T-helper 2 cell (primary cell): ENCODE measurements at places on chromosomes 11 and 22.

GRCh38 chr22:22940961-22941605 is 53.5 kb downstream of the IGLL5 start:
- DNase-seq: no peak

GRCh38 chr11:103257360-103257759 is 148.1 kb downstream of the DYNC2H1 start:
- DNase-seq: no peak

DNA sequence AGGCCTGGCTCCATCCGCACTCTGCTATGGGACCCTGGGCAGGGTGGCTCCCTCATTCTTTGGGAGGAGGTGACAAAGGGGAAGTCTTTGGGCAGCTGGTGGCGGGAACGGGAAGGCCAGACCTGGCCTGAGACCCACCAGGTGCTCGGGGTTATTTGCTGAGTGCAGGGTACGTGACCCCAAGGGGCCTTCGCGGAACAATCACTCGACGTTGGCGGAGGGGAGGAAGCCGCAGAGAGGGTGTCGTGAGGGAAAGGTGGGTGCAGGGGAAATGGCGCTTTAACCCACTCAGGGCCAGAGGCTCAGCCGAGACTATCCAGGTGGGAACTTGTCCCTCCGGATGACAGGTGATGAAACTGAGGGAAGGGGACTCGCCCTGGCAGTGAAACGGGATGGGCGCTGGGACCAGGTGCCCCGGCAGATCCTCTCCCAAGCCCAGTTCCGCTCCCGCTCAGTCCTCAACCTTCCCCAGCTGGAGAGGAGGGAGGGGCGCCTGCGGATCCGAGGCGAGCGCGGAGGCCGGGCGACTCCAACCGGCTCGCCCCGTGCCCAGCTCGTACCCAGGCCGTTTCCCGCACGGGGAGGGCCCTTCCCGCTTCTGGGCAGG is 911 bp downstream of the A4GALT start:
- no peak for DNase-seq

DNA sequence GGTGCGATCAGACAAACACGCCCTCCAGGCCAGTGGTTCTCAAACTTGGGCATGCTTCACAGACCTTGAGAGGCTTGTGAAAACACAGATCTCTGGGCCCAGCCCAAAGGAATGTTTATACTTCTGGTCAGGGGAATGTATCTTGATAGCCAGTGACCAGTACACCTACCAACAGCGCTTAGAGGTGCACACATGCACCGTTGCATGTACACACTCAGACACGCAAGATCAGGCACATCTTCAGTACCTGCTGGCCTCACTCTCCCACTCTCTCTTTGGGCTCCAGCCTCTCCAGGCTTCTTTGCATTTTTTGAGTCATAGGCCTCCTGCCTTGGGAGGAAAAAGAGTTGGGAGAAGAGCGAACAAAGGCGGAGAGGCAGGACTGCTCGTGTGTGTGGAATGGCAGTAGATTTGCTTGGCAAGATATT is 11.7 kb upstream of the FXYD6 start:
- no peak for DNase-seq

GRCh38 chr11:92628401-92629292 is 340.8 kb upstream of the MTNR1B start:
- DNase-seq: no peak

DNA sequence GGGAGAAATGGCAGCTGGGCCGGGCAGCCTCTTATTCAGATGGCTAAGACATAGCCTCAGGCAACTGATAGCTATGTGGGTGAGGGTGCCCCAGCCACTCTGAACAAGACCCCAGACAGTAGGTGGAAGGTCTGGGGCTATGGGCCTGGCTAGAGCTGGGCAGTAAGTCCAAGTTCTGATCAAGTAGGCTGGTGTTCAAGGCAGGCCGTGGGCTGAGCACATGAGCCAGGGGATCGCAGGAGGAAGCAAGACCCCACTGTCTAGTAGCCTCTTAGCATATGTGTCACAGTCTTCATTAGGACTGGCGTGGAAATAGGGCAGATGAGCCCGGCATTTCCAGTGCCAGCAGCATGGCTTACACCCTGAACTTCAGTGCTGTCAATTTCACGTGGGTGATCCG is 192.1 kb downstream of the ADAMTS15 start:
- DNase-seq: no peak

DNA sequence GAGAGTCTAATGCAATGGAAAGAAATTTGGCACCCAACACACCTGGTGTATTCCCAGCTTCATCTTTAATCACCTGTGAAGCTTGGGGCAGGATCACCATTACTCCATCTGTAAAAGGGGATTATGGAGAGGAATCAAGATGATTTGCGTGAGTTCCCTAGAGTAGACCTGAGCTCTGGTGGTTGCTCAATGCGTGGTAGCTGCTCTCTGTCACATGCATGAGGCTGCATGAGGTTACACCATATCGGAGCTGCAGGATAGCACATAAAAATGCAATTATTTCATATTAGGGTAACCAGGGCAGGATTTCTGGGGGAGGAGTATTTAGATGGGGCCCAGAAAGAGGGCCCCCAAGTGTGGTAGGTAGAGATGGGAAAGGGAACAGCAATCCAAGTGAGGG is 35.3 kb upstream of the CLMP start:
- DNase-seq: no peak

- DNase-seq: no peak
Measured at GRCh38 chr11:32500001-32500400, 64.7 kb upstream of the WT1 start.

- DNase-seq: no peak
Measured at GRCh38 chr22:29030618-29031226, 30.9 kb downstream of the C22orf31 start.

DNA sequence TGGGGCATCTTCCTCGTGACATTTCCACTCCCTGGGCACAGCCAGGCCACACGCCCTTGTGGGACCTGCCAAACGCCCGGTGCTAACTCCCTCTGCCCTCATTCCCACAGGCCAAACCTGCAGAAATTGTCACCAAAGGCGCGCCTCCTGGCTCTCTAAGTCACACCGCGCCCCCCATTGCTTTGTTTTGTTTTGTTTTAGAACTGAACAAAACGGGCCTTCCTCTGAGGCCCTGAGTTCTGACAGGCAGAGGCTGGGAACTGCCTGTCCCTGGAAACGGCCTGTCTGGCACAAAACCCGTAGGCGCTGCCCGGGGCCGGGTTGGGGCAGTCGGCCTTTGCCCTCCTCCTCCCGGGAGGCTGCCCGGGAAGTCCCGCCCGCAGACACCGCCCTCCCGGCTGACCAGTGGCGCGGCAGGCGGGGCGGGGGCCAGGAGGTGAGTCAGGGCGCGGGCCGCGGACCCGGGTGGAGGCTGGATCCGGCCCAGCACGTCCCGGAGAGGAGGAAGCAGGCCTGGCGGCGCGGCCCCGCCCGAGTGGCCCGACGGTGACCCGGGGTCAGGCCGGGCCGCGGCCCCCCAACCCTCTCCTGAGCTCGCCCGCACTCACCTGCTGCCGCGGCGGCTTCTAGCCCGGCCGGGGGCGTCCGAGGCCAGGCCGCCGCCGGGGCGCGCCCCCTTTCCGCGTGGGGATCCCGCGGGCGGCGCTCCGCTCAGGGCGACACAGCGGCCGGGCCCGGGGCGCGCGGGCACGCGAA is 465 bp downstream of the SUN2 start:
- DNase-seq: peak; percentile 39

- DNase-seq: no peak
Measured at GRCh38 chr11:12053606-12054361, 45.4 kb upstream of the DKK3 start.

DNA sequence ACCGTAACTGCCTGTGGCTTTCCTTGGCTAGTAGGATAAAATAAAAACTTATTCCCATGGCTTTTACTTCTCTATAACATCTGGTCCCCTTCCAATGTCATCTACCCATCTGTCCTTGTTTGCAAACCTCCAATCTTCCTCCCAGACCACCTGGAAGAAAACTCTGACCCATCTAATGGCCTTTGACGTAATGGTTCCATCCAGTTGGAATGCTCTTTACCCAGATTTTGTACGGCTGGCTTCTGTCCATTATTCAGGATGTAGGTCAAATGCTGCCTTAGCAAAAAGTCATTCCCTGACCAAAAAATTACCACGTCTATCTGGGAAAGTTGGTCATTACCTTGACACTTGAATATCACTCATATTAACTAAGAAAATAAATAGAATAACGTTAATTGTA is 577.9 kb upstream of the ANO5 start:
- DNase-seq: no peak

- DNase-seq: peak; percentile 13
Measured at GRCh38 chr11:102831489-102832440, 11.6 kb downstream of the MMP3 start.

DNA sequence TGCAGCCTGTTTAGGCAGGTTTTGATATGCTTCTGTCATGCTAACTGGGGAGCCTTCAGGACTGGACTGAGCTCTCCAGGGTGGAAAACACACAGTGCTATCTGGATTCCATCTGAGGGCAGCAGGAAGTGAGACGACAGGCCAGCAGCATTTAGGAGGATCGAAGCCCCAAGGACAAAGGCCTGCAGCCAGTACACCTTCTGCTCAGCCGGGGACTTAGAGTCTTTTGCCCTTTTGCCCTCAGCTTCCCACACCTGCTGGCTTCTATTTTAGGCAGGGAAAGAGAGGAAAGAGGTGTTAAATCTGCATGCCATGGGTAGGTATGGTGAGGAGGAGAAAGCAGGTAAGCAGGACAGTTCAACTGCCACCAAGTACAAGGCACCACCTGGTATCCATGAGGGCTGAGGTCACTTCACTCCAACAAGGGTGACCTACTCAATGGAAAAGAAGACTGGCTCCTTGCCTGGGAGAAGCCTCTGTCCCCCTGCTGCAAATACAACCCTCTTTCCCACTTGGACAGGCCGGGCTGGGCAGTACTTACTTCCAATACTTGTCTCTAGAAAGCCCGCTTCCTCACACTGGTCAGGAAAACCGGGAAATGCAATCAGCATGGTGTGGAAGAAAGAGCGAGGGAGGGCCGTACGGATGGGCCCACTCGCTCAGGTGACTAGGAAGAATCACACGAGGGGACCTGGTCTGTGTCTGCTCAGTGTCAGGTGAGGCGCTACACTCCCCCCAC is 12.3 kb downstream of the LARGE2 start:
- DNase-seq: no peak

DNA sequence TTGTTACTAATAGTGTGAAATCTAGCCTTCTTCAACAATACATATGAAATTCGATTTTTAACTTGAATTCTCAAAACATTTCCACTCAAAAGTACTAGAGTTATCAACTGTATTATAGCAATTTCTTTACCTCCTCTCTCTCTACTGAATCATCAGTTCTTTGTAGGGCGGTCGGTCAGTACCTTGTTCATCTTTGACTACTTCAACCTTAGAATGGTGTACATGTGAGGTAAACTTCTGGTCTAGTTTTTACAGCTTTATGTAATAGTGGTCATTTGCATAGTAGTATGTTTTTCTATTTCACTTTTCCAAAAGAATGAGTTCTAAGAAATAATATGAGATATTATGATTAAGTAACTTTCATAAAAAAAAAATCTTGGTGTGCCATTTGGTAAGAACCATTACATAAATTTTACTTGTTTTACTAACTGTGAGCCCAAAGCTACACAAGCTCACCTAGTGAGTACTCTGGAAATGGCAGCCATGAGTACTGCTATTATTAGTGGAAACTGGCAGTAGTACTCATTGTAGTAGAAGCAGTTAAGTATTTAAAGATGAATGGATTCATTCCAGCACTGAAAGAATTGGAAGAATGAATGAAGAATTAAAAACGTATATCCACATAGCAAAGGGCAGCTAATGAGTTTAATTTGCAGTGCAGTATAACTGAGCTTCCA is 30.1 kb downstream of the SESN3 start:
- no peak for DNase-seq

- no peak for DNase-seq
Measured at GRCh38 chr11:62418136-62418535, 697 bp upstream of the SCGB1A1 start.

DNA sequence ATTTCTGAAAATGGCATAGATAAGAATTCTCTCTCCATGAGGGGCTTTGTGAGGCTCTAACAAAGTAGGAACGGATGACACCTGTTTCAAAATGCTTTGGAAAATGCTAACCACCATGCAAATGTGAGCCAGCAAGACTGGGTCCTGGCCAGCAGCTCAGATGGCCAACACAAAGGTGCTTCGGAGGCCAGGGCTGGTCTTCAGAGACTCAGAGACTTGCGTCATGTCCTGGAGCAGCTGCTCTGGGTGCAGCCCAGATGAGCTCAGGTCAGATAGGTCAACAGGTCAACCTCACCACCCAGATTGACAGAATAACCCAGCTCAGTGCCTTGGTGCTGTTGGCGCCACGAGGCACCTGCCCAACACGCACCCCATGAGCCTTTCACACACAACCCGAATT is 12.0 kb upstream of the TMEM121B start:
- DNase-seq: no peak

DNA sequence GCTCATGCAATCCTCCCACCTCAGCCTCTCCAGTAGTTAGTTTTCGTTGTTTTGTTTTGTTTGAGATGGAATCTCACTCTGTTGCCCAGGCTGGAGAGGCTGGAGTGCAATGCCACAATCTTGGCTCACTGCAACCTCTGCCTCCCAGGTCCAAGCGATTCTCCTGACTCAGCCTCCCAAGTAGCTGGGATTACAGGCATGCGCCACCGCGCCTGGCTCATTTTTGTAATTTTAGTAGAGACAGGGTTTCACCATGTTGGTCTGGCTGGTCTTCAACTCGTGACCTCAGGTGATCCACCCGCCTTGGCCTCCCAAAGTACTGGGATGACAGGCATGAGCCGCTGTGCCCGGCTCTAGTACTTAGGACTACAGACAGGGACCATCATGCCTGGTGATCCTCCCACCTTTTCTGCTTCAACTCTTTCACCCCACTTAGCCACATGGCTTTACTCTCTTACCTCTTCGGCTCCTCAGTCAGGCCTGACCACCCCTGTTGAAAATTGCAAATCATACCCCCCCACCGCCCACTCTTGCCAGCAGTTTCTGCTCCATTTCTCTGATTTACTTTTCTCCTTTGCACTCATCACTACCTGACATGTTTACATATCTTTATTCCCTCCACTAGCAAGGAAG is 157.1 kb upstream of the GRK3 start:
- no peak for DNase-seq

GRCh38 chr11:104526006-104526405 is 362.1 kb upstream of the PDGFD start:
- no peak for DNase-seq

- no peak for DNase-seq
Measured at GRCh38 chr11:134258577-134258976, 5.2 kb downstream of the ACAD8 start.
